ENCODE measurements at places on chromosomes 2 and 18.

DNA sequence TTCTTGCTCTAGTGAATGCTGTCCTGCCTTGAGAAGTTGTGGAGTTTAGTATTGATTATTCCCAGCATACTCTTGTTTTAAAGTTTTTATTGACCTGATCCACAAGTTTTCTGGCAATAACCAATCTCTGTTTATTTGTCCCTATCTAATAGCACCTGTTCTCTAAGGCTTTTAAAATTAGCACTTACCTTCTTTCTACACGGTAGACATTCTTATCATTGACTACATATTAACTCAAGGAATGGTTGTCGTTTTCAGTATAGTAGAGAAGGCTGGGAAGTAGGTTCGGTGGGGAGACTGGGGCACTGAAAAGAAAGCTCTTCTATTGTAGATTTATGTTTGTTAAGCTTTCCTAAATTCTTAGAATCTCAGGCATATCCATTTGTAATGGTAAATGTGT, 726.0 kb downstream of the DPP10 start:
- no peak for DNase-seq

- DNase-seq: no peak
Observed at GRCh38 chr2:11450791-11451190, 15.2 kb downstream of the E2F6 start.

GRCh38 chr18:38933322-38933721, 1367.7 kb upstream of the CELF4 start:
- DNase-seq: no peak

DNA sequence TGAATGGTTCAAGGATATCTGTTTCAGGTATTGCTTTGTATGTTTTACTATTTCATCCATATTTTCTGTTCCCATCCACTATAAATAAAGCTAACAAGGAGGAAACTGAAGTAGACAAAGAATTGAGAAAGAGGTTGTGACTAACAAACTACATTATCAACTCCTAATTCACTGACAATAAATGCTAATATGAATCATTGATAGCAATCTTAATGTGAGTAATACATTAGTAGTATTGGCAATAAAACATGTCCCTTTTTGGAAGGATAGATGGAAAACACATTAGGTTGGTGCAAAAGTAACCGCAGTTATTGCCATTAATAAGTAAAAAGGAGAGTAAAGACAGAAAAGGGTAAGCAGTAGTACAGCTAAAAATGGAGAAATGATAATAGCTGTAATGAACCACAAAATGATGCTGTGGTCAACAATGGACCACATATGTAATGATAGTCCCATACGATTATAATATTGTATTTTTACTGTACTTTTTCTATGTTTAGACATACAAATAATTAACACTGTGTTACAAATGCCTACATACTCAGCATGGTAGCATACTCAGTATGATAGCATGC, 104.7 kb downstream of the THADA start:
- DNase-seq: no peak

GRCh38 chr2:85998071-85998991, 107.4 kb downstream of the POLR1A start:
- no peak for DNase-seq

GRCh38 chr18:23066504-23067039, 68.7 kb upstream of the CABLES1 start:
- no peak for DNase-seq

DNA sequence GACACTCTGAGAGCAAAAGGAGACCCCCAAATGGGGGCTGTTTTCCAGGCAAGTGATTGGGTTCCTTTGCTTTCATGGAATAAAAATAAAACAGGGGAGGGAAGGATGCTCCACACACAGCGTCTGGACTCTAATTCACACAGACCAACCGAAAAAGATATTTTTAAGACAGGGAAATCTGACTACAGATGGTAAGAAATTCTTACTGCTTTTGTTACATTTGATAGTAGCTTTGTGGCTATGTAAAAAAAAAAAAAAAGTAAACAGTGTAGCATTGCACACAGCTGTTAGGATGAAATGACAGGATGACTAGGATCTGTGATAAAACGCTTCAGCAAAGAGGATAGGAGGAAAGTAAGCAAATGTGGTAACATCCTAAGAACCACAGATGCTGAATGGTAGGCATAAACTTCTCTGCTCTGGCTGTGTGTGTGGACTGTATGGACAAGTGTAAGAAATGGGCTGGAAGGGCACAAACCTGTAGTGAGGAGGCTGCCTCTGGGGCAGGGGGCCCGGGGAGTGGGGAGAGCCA, 207.6 kb downstream of the ANAPC1 start:
- DNase-seq: no peak

GRCh38 chr2:71897137-71897480, 250.6 kb downstream of the CYP26B1 start:
- no peak for DNase-seq

- DNase-seq: no peak
Observed at GRCh38 chr2:195479407-195479806, 177.6 kb upstream of the SLC39A10 start.

DNA sequence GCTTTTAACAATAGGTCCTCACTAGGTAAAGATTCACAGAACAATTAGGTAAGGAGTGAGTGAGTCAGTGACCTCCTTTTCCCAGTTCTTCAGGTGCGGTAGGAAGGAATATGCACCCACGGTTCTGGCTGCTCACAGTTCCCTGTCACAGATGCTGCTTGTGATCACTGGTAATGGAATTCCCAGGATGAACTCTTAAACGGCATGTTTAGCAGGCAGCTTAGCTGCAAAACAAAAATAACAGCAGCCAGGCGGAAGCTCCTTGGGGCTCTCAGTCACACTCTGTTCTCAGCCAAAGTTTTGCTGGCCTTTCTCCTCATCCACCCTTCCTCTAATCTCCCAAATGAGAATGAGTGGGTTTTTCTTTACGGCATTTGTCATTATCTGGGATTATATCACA, 274.5 kb downstream of the MYT1L start:
- DNase-seq: no peak

GRCh38 chr2:166104773-166105172, 23.0 kb downstream of the SCN1A start:
- DNase-seq: no peak

DNA sequence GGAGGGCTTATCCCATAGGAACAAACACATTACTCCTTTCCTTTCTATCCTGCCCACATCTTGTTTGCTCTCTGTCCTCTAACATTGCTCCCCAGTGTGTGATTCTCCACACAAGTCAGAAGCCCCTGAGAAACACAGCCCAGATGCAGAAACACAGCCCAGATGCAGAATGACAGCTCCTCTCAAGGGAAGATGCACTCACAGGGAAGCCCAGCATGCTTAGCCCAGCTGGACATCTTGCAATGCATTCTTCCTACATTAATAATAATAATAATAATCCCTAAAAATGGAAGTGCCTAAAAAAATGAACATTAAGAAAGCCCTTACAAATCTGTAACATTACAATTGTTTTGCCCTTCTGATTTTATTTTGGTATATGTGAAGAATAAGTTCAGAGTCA, 172.1 kb downstream of the CBLN2 start:
- no peak for DNase-seq

DNA sequence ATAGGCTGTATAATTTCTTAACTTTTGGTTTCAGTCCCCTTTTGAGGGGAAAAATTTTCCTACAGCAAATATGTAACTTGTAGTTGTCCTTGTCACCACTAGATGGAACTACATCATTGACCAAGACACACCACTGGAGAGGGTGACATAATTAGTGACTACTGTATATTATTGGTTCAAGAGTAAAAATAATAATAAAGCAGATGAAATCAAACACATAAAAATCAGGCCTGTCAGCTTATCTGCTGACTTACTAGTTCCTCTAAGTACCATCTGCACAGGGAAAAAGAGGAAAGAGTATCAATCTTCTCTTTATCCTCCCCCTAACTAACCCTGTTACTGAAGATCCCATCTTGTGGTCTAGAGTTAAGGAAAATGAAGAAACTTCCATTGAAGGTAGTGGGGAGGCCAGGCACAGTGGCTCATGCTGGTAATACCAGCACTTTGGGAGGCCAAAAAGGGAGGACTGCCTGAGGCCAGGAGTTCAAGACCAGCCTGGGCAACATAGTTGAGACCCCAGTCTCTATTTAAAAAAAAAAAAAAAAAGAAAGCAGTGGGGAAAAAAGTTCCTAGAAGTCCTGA, 29.6 kb upstream of the ENOSF1 start:
- DNase-seq: no peak

DNA sequence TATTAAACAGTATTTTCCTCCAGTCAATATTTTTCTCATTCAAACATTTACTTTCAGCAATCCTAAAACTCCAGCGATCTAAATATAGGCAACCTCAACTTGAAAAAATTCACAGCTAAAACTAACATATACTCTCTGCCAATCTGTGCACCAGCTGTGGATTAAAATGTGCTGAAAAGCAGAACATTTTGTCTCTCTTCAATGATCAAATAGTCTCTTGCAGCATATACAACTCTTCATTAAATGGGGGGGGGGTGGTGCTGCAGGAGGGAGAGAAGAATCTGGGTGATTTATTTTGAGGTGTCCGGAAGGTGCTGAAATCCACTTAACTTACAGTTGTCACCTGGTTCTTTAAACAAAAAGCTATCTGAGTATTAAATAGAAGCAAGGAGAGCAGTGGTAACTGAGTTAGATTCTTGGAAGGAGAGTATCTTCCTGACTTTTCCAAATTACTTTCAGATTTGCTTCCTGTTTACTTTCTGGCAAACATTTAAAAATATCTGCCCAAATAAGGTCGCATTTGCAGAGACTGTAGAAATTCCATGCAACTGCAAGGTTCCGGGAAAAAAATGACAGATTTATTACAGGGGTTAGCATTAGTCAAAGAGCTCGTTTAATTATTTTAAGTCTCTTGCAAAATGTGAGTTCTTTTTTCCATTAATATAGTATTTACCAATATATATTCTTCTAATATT, 904.7 kb upstream of the ACVR2A start:
- DNase-seq: no peak

GRCh38 chr18:39655341-39655740, 2089.7 kb upstream of the CELF4 start:
- no peak for DNase-seq

DNA sequence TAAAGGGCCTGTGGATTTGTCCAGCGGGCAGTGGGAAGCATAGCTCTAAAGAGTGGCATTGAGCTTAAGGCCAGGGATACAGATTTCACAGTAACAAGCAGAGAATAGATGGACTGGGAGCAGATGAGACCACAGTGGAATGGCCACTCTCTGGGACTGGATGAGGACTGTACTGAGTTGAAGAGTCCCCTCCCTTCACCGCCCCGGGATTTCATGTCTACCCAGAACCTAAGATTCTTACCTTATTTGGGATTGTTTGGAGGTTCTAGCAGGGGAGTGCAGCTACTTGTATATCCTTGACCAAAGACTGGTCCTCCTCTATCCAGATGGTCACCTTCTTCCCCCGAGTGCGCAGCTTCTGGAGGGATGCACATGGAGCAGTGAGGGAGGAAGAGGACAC, 28.0 kb upstream of the EFEMP1 start:
- no peak for DNase-seq

GRCh38 chr2:31151501-31151900, 13.3 kb upstream of the GALNT14 start:
- DNase-seq: no peak

DNA sequence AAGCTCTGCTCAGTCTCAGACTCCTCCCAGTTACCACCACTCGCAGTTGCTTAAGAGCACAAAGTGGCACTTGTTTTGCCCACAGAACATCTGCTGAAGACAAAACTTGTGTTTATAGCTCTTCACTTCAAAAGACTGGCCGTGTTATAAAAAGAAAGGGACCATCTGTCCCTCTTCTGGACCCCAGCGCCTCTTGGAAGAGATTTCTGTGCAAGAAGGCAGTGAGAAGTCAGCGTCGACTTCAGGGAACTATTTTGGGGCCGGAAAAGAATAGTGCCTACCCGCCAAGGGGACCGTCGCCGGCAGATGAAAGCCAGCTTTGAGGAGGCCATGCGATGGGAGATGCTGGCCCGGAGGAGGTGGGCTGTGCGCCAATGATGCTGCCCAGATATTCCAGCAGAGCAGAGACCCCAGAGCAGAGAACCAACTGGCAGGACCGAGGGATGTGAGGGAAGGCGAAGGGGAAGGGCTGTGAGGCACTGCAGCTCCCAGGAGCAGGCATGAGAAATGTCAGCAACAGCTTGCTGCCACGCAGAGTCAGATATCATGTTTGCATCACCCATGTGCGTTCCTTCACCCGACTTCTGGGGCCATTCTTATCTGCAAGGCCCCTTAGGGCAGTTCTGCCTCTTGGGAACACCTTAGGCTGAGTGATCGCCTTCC, 270.9 kb downstream of the ATAD2B start:
- DNase-seq: no peak

- no peak for DNase-seq
Observed at GRCh38 chr2:40041422-40042382, 262.6 kb upstream of the THUMPD2 start.

GRCh38 chr2:127562936-127563335, 27.5 kb downstream of the MYO7B start:
- DNase-seq: no peak

GRCh38 chr2:230267556-230267955, 42.0 kb downstream of the SP140 start:
- no peak for DNase-seq

DNA sequence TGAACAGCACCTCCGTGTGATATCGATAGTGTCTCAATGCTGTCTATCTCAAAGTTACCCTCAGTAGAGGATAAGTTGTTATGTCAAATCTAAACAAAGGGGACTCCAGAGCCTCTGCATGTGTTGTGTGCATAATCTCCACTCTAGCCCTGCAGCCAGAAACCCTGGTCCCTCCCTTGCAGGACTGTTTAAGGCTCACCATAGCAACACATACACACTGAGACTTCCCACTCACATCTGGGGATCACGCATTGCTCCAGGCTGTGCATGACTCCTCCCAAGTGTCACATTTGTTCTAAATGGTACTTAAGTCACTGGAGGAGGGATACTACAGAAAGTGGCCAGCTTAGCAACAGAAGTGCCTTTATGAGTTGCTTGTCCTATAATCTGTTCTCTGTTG, 258.6 kb upstream of the CRIM1 start:
- no peak for DNase-seq

DNA sequence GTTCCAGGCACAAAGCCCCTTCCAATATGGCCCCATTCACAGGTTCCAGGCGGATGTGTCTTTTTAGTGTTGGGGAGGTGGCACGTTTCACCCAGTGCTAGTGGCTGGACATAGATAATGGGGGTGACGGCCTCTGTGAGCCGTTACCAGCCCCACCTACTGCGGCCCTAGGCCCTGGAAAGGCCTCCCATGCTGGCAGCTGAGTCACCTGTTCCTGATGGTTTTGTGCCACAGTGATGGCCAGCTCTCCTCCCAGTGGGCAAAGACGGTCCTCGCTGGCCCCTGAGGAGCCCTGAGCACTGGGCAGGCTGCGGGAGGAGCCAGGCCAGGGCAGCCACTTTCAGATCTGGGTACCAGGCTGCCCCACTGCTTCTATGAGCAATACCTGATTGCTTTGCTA, 40.0 kb upstream of the GPC1 start:
- DNase-seq: no peak

DNA sequence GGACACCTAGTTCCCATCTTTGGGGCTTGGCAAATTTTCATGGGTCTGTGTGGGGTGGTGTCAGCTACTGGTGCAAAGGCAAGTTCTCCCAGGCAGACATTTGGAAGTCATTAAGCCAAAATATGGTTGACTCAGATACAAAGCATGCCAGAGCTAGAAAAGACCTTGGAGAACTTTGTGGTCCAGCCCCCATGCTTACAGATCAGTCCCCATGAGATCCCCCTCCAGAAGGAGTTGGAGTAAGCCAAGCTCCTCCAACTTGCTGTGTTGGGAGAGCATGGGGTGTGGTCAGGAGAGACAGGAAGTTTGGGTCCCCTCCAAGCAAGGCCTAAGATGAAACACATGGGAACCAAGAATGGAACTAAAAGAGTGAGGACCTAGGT, 224.5 kb downstream of the CYP26B1 start:
- no peak for DNase-seq

- DNase-seq: no peak
Observed at GRCh38 chr18:9927392-9928063, 13.7 kb downstream of the VAPA start.

GRCh38 chr2:78585871-78586270, 439.6 kb upstream of the REG3G start:
- DNase-seq: no peak

All from activated naive CD4-positive, alpha-beta T cell treated with Interleukin-2 at 50 U/mL for 16 hours (primary cell).